Activated gamma-delta T cell treated with anti-CD3 and anti-CD28 coated beads, Interleukin-2, amount 50 U/mL, for 16 hours (primary cell): ENCODE measurements at places on chromosomes 7 and 10.

DNA sequence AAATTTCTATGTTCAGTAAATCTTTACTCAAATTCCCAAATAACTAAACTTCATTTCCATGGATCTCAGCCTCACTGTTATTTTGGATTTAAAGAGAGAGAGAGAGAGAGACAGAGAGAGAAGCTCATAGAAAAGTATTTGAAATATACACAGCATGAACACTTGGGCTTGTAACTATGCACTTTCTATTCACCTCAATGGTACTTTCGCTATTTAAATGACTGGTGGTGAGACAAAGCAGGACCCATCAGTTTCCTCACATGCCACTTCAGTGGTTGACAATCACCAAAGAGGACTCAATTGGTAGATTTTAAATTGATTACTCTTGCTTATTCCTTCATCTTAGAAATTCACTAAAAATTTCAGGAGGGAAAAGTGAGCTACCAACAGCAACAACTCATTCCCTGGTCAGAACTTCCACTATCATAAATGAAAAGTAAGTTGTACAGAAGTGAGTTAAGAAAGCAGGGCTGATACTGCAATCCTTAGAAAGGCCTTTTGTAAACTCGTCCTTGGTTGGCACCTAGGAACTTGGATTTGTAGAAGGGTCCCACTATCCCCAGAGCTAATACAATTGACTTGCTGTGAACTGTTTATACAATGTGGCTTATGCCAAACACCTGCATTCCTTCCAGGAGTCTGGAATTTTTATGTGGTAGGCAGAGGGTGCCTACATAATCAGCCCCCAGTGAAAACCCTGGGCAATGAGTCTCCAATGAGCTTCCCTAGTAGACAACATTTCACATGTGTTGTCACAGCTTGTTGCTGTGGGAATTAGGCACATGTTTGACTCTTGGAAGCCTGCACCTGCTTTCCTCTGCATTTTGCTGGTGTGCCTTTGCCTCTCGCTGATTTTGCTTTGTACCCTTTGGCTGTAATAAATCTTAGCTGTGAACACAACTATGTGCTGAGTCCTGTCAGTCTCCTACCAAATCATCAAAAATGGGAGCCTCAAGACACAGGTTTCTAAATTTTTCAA is 10.8 kb downstream of the ERLIN1 start:
- no peak for DNase-seq

- DNase-seq, result no peak
Measured at GRCh38 chr10:87827681-87828080, 9.7 kb upstream of the ATAD1 start.

GRCh38 chr7:42460933-42461332 is 223.9 kb upstream of the GLI3 start:
- no peak for DNase-seq

DNA sequence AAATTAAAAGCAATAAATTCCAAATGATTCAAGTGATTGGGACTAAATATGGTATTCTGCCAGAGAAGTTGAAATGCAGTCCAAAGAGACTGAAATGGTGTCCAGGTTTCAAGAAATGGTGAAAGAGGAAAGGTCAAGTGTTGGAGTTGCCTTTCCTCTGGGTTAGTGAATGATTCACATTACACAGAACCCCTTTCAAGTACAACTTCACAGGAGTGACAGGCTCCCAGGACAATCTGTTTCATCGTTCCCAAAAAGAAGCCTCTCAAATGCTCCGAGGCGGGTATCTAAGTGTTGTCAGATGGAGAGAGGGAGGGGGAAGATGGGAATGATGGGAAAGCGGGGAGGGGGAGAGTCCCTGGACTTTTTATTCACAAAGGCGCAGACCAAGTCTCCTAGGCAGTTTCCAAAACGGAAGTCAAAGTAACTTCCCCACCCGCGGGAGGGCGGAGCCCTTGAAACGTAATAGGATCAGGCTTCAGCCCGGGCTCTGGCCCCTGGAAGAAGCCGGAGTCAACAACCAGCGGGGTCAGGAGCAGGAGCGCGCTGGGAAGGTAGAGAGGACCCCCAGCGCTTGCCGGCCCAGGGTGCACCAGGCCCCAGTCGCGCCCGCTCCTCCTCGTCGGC is 754 bp downstream of the SLC25A13 start:
- peak; percentile 35 for DNase-seq

DNA sequence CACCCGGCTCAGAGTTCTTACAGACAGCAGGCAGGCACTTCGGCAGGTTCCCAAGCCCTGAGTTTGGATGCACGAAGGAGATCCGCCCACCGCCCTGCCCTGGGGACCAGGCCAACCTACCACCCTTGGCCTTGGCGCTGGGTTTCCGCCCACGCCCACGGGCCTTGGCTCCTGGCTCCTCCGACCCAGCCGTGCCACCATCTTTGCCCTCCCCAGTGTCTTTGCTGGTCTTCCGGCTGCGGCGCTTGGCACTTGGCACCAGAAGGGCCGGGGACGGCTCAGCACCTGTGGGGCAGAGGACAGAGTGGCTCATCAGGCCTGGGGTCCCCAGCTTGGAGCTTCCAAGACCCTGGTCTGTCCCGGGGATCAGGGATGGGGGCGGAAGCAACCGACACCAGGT is 32.1 kb downstream of the SLC29A4 start:
- DNase-seq, result no peak

DNA sequence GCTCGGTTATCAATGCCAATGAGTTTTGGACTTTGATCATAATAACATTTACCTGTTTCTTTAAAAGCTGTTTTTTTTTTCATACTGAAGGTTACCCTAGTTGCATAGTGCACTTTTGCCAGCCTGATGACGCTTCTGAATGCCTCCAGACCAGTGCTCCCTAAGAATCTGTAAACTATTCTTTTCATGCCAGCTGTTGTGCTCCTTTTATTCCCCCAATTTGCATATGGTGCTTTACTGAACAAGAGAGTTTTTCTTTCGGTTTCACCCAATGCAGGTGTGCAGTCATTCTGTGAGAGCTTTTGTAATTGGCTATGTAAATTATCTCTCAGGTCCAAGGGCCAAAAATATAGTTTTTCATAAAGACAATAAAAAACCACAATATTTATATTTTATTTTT is 48.1 kb upstream of the GLCCI1 start:
- DNase-seq, result no peak

DNA sequence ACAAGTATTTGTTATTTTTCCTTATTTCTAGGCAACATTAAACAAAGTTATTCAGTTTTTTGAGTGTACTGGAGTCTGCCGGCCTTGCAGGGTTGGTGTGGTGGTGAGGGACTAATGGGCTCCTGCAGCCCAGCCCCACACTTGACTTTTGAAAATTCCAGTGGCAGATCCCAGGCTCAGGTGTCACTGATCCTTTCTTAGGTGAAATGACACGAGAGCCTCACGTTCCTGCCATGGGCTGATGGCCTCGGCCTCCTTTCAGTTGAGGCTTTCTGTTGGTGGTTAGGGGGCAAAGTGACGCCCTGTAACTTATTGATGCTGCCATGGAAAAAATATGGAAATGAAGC is 117.9 kb downstream of the NKX6-2 start:
- no peak for DNase-seq

- no peak for DNase-seq
Measured at GRCh38 chr10:9621216-9621615, 1396.5 kb upstream of the CELF2 start.

GRCh38 chr10:110676016-110676415 is 31.9 kb downstream of the RBM20 start:
- no peak for DNase-seq

DNA sequence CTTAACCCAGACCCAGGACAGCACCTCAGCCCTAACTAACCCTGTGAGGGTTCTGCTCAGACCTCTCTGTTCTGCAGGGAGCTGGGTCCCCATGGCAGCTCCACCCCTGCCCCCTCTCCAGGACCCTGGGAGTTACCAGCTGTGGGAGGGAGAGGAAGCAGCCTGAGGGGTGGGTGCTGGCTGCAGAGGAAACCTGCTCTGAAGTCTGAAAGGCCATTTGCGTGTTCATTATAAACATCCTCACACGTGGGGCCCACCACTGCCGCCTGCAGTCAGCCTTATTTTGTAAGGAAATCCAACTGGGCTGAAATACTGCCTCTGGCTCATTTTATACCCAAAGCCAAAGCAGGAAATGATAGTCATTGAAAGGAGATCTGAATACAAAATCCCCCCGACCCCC is 195.7 kb downstream of the TCERG1L start:
- no peak for DNase-seq

- DNase-seq, result no peak
Measured at GRCh38 chr7:112336261-112336660, 114.0 kb upstream of the IFRD1 start.

GRCh38 chr10:118940386-118940785 is 89.1 kb upstream of the NANOS1 start:
- DNase-seq, result no peak

GRCh38 chr10:75493464-75493863 is 62.0 kb downstream of the LRMDA start:
- DNase-seq, result no peak

GRCh38 chr10:6270951-6271350 is 68.2 kb downstream of the PFKFB3 start:
- DNase-seq, result no peak

GRCh38 chr7:99557196-99557607 is 1.2 kb upstream of the ZNF655 start:
- no peak for DNase-seq

- DNase-seq, result no peak
Measured at GRCh38 chr10:96789571-96790108, 42.5 kb upstream of the LCOR start.

DNA sequence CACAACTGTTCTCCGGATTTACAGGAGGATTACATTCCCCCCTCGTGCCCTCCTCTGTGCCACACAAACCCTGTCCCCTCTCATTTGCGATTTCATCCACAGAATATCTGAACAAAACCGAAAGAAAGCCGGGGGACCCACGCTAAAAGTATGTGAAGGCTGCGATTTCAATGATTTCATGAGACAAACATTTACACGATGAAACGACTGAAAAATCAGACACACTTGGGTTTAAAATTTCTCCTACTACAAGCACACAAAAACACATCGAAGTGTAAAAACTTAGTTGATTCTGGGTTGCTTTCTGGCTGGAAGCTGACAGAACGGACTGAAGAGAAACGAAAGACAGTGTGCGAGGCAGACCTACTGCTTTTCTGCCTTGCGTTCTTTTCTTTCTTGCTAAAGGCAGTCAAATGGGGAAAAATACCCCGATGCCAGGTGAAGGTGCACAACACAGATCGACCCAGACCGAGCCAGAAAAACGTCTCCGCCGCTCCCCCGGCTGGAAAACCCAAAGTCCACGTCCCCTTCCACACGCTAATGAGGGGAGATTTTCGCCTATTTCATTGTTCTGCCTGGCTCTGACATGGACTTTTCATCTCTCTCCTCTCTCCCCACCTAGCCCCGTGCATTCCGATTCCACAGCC is 1.2 kb downstream of the HIPK2 start:
- no peak for DNase-seq

DNA sequence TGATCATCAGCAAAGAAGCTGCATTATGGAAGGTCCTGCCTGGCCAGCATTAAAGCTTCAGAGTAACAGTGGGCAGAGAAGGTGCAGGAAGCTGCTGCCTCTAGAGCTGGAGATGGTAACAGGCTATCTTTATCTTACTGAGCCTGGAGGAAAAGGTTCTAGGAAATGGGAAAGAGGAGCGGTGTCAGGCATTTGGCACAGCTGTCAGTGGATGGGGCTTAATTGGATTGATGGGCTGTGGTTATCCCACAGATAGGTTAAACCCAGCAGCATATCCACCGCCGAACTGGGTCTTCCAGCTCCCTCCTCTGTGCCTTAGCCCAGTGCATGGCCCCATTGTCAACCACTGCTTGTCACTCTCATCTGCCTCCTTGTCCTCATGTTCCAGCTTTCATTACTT is 127.6 kb downstream of the CCNY start:
- DNase-seq, result no peak

GRCh38 chr10:25444266-25444665 is 269.5 kb downstream of the GPR158 start:
- no peak for DNase-seq

GRCh38 chr10:128017822-128018221 is 108.4 kb downstream of the MKI67 start:
- no peak for DNase-seq

- peak; percentile 10 for DNase-seq
Measured at GRCh38 chr10:103504181-103504783, 10.8 kb downstream of the NEURL1 start.

GRCh38 chr10:119803264-119803663 is 69.4 kb downstream of the MCMBP start:
- no peak for DNase-seq

GRCh38 chr10:59234194-59234593 is 57.8 kb downstream of the PHYHIPL start:
- DNase-seq, result no peak

DNA sequence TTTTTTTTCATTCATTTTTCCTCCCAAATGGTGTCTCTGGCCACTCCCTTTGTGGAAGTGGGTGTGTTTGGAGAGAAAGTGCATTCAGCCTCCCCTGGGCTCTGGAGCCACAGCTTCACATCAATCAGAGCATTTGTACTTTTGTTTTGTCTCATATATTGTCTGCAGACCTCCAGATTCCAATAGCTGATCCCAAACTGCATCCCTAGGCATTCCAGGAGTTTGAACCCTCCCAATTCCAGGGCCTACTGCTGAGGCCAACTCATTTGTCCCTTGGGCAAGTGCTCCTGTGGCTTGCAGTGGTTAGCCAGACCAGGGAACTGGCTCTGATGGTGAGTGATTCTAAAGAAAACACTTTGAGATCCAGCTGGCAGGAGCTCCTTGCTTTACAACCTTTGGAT is 163.3 kb downstream of the IPMK start:
- DNase-seq, result no peak

DNA sequence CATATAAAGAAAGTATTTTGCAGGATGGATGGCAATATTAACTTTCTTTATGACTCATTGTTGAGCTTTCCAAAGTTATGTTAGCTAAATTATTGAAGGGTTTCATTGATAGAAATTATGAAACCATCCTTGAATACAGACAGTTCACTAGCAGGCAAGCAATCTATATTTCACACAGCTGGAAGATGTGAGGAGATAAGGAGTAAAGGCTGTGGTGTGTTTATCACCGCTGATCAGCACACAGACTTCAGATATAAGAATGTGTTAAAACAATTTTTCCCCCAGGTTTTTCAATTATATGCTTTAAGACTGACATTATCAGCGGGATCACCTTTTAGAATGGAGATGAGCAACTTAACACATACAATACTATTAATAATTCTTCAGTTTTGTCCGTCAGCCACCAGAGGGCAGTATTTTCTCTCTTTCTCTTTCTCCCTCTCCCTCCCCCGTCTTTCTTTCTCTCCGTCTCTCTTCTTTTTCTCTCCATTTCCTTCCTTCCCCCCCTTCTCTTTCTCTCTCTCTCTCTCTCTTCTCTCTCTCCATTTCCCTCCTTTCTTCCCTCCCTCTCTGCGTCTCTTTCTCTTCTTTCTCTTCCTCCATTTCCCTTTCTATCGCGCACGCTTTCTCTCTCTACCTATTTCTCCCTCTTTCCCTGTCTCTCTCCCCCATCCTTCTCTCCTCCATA is 62.9 kb upstream of the FAM171A1 start:
- DNase-seq, result no peak
